Articular chondrocyte of knee joint (primary cell): ENCODE measurements at places on chromosomes 11 and 22. TPM values are rescaled to one million over a fixed set of nuclear protein-coding genes. Genes with fewer than 3 reads are reported as not detected.

The MS4A15 gene
- not detected in 2 replicates for total RNA-seq

The OR52A1 gene
- not detected in 2 replicates for total RNA-seq

The HOATZ gene
- not detected in 2 replicates for total RNA-seq

The GDPD5 gene
- 19.2 and 22.1 TPM in 2 replicates for total RNA-seq

The DENND6B gene
- 3.7 and 4.4 TPM in 2 replicates for total RNA-seq

The NXPE1 gene
- total RNA-seq: 0.11 TPM in 1 of 2 replicates, not detected in the other

The NRXN2 gene
- 2.6 and 7.6 TPM in 2 replicates for total RNA-seq

The FLRT1 gene
- under 0.01 and 0.11 TPM in 2 replicates for total RNA-seq

The MMP12 gene
- 0.11 and 0.26 TPM in 2 replicates for total RNA-seq

The TCN1 gene
- not detected in 2 replicates for total RNA-seq

The CCDC81 gene
- total RNA-seq: 0.52 and 1.1 TPM in 2 replicates

The ALX4 gene
- total RNA-seq: under 0.01 and 0.13 TPM in 2 replicates

The PRG3 gene
- total RNA-seq: not detected in 2 replicates

The CCDC85B gene
- 57.9 and 60.6 TPM in 2 replicates for total RNA-seq

The SCGB1D2 gene
- not detected in 2 replicates for total RNA-seq

The SERPIND1 gene
- total RNA-seq: not detected in 2 replicates

The GPR152 gene
- not detected in 2 replicates for total RNA-seq

The POLR2F gene
- total RNA-seq: 11.9 and 17.5 TPM in 2 replicates

The HEPHL1 gene
- not detected in 2 replicates for total RNA-seq

The OR52K1 gene
- not detected in 2 replicates for total RNA-seq

The CRYBB1 gene
- total RNA-seq: not detected in 2 replicates

The CCDC73 gene
- not detected in 2 replicates for total RNA-seq

The LDHAL6A gene
- not detected in 2 replicates for total RNA-seq

The SCUBE2 gene
- 2.1 and 4.8 TPM in 2 replicates for total RNA-seq

The KCNQ1 gene
- total RNA-seq: not detected in 2 replicates

The APOBEC3G gene
- total RNA-seq: 20.0 and 22.2 TPM in 2 replicates

The PRAME gene
- 0.13 and 0.43 TPM in 2 replicates for total RNA-seq

The OR51B4 gene
- total RNA-seq: not detected in 2 replicates

The LRRC51 gene
- total RNA-seq: 4.2 and 5.4 TPM in 2 replicates

The C11orf16 gene
- not detected in 2 replicates for total RNA-seq

The EPS8L2 gene
- 26.9 and 28.9 TPM in 2 replicates for total RNA-seq

The CHRDL2 gene
- 0.39 TPM in 1 of 2 replicates, not detected in the other for total RNA-seq

The TRIM66 gene
- total RNA-seq: 10.1 and 13.1 TPM in 2 replicates
